ENCODE measurements at places on chromosomes 6 and 20.

DNA sequence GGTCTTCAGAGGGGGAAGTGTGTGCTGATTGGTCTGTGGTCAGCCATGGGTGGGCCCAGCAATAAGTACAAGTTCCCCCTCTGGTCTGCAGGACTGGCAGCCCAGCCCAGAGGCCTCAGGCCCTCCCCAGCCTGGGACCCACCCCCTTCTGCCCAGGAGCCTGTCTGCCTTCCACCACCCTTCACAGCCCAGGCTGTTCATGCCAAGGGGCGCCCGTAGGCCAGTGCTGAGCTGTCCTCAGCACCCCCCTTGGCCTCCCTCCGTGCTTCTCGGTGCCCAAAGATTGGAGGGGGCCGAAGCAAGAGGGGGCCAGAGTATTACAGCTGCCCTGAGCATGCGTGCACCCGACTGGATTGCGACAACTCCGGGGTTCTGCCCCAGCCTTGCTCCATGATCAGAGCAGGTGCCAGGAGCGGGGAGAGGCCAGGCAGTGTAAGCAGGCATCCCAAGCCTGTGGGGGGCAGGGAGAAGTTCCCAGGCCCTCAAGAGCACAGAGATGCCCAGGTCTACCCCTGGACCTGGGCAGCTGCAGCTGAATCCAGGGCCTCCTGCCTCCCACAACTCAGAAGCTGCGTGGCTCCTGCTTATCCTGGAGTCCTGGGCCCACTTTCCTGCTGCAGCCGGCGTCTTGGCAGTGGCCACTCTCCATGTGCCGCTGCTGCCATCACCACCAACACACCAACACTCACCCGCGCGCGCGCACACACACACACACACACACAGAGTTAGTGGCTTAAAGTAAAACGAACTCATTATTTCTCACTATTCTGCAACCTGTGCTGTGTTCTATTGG, 33.3 kb downstream of the CST9L start:
- DNase-seq: no peak

- DNase-seq: no peak
These were observed 39.9 kb downstream of the FOXA2 start for GRCh38 chr20:22544462-22544861.

DNA sequence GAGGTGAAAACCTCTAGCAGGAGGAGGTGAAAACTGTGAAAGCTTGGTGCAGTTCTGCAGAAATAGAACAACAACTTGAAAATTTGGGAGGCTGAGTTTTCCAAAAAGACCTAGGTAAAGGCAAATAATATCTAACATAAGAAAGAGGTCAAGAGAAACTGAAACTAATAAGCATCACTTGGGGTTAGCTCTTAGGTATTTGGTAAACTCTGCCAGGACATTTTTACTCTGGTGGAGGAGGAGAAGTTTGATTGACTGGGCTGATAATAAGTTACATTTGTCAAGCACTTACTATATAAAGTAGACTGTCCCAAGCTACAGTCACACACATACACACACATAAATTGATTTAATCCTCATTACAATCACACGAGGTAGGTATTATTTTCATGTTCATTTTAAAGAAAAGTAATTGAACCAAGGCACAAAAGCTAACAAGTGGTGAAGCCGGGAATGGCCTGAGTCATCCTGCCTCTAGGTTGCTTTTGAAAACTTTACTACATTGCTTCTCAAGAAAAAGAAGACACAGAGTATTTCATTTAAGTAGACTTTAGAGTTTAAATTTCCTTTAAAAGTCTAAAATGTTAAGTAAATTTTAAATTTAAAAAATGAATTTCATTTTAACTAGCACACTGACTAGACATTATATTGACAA, 275.5 kb downstream of the PTPRK start:
- DNase-seq: no peak

DNA sequence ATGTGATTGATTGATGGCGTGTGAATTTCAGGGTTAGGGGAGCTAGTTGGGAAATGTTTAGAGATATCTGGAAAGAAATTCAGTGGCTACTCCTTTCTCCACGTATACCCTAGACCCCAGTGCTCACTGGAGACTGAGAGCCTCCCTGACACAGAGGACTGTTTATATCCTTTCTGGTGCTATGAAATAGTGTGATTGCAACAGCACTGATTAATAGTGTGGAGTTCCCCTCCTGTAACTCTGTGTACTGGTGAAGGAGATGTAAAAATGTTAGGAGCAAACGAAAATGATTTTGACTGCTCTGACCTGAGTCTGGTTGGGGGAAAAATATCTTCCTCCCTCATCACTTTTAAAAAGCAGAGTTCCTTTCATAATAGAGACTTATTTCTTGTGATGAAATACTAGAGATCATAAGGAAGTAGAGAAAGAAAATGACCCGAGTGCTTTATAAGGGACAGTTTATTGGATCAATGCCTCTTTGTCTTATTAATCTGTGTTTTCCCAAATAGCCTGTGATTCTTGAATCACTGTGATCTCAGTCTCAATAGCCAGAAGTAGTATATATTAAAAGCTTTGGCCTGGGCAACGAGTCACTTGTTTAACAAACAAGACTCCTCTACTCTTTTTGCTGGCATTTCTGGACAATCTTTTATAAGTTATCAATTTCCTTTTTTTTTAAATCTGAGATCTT, 92.3 kb downstream of the RNF182 start:
- no peak for DNase-seq

DNA sequence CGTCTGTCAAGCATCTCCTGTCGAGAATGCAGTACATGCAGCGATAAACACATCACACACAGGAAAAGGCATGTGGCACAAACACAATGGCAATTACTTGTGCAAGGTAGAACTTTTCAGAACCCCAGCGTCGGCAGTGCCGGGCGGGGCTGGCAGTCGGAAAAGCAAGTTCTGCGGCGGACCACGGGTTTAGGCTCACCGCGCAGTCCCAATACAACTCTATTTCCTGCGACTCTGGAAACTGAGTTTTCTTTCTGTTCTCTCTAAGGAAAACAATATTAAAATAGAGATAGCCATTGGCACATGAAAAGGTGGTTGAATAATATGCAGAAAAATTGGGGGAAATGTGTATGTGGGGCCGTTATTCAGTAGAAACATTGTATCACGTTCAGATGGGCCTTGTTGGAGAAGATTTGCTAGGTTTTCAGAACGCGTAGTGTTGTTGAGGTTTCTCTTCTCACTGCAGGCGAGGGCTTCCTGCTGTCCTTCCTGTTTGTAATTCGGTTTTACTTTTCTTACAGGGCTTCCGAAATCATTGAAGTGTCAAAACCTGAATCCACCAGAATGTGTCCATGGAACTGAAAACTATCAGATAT, 369.5 kb downstream of the THBS2 start:
- DNase-seq: no peak

DNA sequence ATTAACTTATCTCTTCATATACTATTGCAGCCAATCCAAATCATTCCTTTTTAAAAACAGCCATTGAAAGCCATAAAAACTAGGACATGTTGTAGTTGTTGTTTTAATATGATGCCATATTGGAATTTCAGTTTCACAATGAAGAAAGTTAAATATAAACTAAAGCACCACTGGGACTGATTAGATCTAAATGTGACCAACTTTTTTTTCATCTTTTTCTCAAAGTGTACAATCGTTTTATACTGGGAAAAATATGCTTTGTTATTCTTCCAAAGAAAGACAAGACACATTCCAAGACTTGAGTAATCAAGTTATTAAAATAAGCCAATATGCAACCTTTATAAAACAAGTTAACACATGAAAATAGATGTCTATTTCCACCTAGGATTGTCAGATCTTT, 68.5 kb downstream of the THEMIS start:
- DNase-seq: no peak

GRCh38 chr20:49713753-49714712, at the start of gene B4GALT5:
B4GALT5 (minus strand) TSS chr20:49713878; CDS start chr20:49713690, 188 bp downstream.
- peak; percentile 15 for DNase-seq

DNA sequence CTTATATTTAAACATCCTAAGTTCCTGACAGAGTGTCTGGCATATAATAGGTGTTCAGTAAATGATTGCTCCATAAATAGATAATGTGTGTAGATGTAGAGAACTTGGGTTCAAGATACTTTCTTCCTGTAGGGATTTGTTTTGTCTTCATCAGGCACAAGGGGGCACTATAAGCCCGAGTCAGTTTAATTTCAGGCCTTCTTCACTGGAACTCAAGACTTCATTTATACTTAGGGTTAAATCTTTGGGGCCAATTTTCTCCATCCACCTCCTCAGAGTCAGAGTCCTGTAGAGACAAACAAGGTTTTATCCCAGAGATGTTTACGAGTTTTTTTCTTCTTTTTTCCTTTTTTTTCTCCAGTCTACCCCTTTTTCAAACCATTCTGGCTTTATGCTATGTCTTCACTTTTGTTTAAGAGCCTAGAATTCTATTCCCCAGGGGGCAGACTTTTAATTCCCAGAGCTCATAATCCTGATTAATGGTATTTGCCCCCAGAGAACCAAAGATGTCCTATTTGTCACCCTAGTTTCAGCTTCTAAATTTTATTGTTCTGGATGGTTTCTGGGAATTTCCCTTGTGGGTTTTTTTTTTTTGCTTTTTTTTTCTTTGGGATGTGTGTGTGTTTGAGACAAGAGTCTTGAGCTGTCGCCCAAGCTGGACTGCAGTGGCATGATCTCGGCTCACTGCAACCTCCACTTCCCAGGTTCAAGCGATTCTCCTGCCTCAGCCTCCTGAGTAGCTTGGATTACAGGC, 88.4 kb downstream of the HFE start:
- DNase-seq: no peak

GRCh38 chr6:10964684-10965083, 77.8 kb downstream of the SYCP2L start:
- DNase-seq: no peak

GRCh38 chr6:5379647-5380242, 118.4 kb downstream of the FARS2 start:
- no peak for DNase-seq

DNA sequence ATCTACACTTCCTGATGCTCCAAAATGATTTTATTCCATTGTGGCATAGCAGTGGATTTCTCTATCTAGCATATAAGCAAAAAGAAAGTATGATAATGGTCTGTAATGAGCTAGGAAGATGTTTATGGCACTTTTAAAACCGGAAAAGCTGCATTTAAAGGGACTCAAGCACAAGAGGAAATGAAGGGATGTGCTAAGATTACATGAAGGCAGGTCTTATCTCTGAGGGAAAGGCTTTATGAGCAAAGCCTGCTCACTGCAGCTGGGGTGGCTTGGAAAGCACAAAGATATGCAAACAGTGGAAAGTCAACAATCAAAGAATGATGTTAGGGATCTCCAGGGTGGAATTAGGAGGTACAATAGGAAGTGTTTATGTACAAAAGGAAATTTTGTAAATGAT, 138.2 kb downstream of the TENT5A start:
- DNase-seq: no peak

- no peak for DNase-seq
These were observed 1059.5 kb upstream of the FLRT3 start for GRCh38 chr20:15396900-15397299.

- no peak for DNase-seq
These were observed 26.8 kb downstream of the CST8 start for GRCh38 chr20:23517719-23518118.

- DNase-seq: no peak
These were observed 370.3 kb downstream of the LAMA2 start for GRCh38 chr6:129253242-129253641.

- no peak for DNase-seq
These were observed 34.7 kb downstream of the GHRH start for GRCh38 chr20:37226889-37227288.
